ENCODE measurements at places on chromosomes 1 and 21.

- H3K27me3 ChIP-seq = no peaks in the 10 kb centered on the region
- DNase-seq = no peak
- H3K4me3 ChIP-seq = no peak overlapping the region
- peaks cover 4% of the 10 kb centered on the region for H3K4me1 ChIP-seq
- no peaks in the 10 kb centered on the region for H3K36me3 ChIP-seq
These were observed 27.2 kb downstream of the MYOG start for GRCh38 chr1:203058676-203058935.

- peaks cover 28% of the 10 kb centered on the region for H3K36me3 ChIP-seq
- DNase-seq = no peak
- no peaks in the 10 kb centered on the region for H3K27me3 ChIP-seq
- no peak overlapping the region for H3K4me3 ChIP-seq
- H3K27ac ChIP-seq = no peak overlapping the region
These were observed 53.2 kb downstream of the CNN3 start for GRCh38 chr1:94873520-94874351.

GRCh38 chr1:34975338-34975737 is 9.8 kb downstream of the TMEM35B start:
- no peak for DNase-seq
- H3K36me3 ChIP-seq = no peaks in the 10 kb centered on the region
- H3K27ac ChIP-seq = no peak overlapping the region

DNA sequence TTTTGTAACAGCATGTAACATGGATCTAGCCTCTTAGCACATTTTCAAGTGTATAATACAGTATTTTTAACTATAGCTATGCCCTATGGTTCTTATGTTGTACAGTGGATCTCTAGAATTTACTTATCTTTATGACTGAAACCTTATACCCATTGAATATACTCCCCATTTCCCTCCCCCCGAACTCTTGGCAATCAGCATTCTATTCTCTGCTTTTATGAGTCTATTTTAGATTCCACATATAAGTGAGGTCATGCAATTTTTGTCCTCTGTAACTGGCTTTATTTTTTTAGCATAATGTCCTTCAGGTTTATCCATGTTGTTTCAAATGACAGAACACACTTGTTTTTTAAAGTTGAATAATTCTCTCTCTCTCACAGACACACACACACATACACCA is 3.1 kb upstream of the GBP6 start:
- peaks cover 4% of the 10 kb centered on the region for H3K4me1 ChIP-seq
- no peak for DNase-seq
- H3K27me3 ChIP-seq = no peaks in the 10 kb centered on the region
- no peak overlapping the region for H3K4me3 ChIP-seq

GRCh38 chr1:230262867-230263567 is 163.1 kb downstream of the PGBD5 start:
- H3K27me3 ChIP-seq = no peaks in the 10 kb centered on the region
- H3K4me3 ChIP-seq = no peak overlapping the region
- no peak overlapping the region for H3K27ac ChIP-seq
- peaks cover 73% of the 10 kb centered on the region for H3K36me3 ChIP-seq

DNA sequence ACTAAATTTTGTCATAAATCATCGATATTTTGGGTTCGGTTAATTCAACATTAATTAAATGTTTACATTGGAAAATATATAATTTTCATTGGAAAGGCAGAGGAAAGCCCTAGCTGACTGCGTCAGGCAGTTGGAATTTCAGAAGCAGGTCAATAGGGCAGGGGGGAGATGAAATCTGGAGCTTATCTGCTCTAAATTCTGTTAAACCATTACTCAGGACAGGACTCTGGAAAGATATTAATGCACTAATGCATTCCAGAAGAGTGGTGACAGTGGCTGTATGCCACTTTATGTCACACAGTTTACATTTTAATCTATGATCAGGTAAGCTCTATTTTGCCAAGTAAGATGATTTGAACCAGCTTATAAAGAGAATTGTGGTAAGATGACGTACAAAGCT is 153.0 kb upstream of the B3GALT2 start:
- no peak overlapping the region for H3K4me3 ChIP-seq
- no peak for DNase-seq
- H3K4me1 ChIP-seq = peaks cover 9% of the 10 kb centered on the region
- no peaks in the 10 kb centered on the region for H3K27me3 ChIP-seq
- H3K36me3 ChIP-seq = no peaks in the 10 kb centered on the region

All from stomach (tissue), 19 donors.